Activated CD8-positive, alpha-beta memory T cell treated with anti-CD3 and anti-CD28 coated beads, Interleukin-2, amount 10 ng/mL, durations not matched to agents 7 days and 5 days (primary cell): ENCODE measurements at places on chromosomes 5 and 9.

GRCh38 chr9:127835991-127836516 lies 18.4 kb downstream of the ENG start:
- no peak for DNase-seq

GRCh38 chr9:81964218-81965171 lies 21.2 kb downstream of the SPATA31D3 start:
- no peak for DNase-seq

GRCh38 chr9:116318468-116319374 lies 165.1 kb downstream of the PAPPA start:
- DNase-seq: no peak

DNA sequence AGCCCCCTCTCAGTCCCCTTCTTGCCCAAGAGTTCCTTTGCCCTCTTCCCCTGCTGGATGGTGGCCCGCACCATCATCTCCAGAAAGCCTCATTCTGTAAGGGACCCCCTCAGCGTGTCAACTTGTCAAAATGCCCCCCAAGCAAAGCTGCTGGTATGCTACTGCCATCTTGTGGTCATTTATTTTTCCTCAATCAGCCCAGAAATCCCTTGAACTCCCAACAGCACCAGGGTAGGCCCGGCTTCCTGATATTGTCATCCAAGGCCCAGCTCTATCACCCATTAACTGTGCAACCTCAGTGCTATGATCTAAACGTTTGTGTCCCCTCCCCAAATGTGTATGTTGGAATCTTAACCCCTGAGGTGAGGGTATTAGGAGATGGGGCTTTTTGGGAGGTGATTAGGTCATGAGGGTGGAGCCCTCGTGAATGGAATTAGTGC lies 53.2 kb upstream of the FBXW11 start:
- DNase-seq: no peak

- DNase-seq: no peak
Observed at GRCh38 chr9:89039104-89039465, 47.8 kb downstream of the S1PR3 start.

GRCh38 chr5:137957948-137958347 lies 68.7 kb downstream of the PKD2L2 start:
- no peak for DNase-seq

DNA sequence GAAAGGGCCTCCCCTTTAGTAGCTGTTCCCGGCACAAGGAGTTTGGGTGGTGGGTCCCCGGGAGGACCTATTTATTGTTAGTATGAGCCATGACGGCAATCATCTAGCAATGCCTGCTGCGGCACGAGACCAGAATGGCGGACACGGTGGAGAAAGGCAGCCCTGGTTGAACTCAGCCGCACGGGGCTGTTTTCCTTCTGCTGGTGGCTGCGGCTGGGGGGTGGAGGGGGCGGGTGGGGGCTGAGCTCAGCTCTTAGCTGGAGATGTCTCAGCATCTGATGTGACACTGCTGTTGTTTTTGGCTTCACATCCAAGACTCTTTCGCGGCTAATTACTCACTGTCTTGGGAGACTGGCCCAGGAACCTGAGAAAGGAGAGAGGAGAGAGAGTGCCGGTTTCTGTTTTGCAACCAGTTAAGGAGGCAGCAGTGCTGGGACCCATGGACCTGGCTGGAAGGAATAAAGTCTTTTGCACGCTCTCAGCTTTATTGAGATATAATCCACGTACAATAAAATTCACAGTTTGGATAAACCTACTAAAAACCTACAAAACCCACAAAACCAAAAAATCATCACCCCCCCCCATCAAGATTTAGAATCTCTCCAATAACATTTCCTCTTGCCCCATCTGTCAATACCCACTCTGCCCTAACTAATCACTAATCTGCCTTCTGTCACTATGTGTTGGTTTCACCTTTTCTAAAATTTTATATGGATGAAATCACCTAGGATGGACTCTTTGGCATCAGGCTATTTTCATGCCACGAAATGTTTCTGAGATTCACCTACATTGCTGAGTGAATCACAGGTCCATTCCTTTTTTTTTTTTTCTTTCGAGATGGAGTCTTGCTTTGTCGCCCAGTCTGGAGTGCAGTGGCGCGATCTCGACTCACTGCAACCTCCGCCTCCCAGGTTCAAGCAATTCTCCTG lies 81.8 kb upstream of the NEURL1B start:
- no peak for DNase-seq

- no peak for DNase-seq
Observed at GRCh38 chr5:36230151-36230790, 11.5 kb downstream of the NADK2 start.

- DNase-seq: no peak
Observed at GRCh38 chr5:55895346-55895745, 44.2 kb downstream of the IL31RA start.

- no peak for DNase-seq
Observed at GRCh38 chr5:83633285-83633684, 87.4 kb downstream of the HAPLN1 start.

GRCh38 chr5:56161439-56161823 lies 71.7 kb downstream of the ANKRD55 start:
- no peak for DNase-seq

GRCh38 chr9:128214571-128215490 lies 11.7 kb downstream of the DNM1 start:
- no peak for DNase-seq

GRCh38 chr5:149063017-149063687 lies at the start of gene SH3TC2:
TSS of gene SH3TC2 (minus strand) at chr5:149063062. CDS start at chr5:149063022, 40 bp downstream.
- no peak for DNase-seq

GRCh38 chr5:67606586-67606947 lies 410.0 kb upstream of the CD180 start:
- no peak for DNase-seq

GRCh38 chr5:151200913-151201595 lies 22.8 kb downstream of the CCDC69 start:
- DNase-seq: peak; percentile 29

DNA sequence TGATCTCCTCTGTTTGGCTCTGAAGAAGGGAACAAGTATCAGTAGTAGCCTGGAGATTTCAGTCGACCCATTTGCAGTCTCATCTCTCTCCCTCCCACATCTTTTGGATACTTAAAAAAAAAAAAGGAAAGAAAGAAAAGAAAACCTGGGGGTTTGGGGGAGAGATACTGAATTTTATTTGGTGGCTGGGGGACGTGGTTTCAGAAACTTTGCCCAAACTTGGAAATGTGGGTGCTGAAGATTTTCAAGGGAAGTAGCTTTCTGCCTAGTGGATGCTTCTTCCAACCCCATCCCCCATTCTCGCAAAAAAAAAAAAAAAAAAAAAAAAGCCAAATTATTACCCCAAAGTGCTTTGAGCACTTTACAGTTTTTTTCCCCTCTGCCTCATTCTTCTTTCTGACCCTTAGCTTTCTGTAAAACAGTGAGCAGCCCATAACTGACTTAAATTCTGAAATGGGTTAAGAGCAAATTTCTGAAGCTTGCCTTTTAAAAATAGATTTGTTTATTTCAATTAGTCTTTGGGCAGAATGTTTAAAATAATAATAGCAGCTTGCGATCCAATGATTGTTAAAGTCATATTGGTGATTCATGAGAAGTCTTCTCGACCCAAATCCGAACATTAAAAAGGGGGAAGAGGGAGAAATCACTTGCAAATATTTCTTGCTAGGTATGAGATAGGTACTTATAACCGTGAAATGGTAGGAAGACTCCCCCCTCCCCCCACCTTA lies 894 bp downstream of the FST start:
- DNase-seq: no peak

DNA sequence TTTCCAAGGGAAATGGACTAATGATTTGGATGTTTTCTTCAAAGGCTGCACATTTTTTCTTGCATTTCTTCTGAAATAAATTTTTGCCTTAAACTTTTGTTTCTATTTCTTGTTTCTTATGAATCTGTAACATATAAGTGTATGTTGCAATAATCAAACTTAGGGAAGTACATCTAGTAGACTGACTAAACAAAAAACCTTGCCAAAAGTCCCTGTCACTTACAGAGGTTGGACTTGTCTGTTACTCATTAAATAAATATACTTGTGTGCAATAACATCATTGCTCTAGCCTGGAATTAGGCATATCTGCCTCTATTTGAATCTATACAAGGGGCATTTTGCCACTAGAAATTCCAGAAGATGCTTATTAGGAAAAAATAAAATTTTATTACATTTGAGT lies 56.6 kb downstream of the C6 start:
- no peak for DNase-seq

GRCh38 chr5:14305045-14305444 lies 161.9 kb downstream of the TRIO start:
- no peak for DNase-seq

- DNase-seq: no peak
Observed at GRCh38 chr5:1027631-1028441, 19.2 kb downstream of the NKD2 start.

DNA sequence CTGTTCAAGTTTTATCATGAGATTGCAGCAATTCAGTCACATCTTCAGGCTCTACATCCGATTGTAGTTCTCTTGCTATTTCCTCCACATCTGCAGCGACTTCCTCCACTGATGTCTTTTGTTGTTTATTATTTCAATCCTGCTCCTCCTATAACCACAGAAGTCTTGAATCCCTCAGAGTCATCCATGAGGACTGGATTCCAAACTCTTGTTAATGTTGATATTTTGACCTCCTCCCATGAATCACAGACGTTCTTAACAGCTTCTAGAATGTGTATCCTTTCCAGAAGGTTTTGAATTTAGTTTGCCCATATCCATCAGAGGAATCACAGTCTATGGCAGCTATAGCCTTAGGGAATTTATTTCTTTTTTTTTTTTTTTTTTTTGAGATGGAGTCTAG lies 3.6 kb downstream of the FBXO38 start:
- no peak for DNase-seq

DNA sequence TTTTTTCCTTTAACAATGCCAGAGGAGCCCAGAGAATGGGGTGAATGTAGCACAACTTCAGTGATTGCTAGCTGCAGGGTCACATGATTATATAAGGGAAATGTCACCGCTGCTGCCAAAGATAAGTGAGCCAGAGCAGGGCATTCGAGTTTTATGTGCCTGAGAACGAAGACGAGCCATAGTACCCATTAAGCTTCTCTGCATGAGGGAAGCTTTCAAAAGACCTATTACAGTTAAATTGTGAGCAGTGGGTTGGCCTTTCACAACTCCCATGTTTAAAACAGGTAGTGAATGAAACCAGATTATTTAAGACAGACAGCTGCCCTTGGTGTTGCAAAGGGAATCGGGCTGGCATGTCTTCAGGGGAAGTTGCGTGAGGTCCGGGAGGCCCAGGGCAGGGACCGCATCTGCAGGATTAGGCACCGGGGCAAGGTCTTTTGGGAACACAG lies 82.4 kb upstream of the TNFAIP8 start:
- no peak for DNase-seq

GRCh38 chr5:14545862-14546261 lies 35.7 kb upstream of the OTULINL start:
- DNase-seq: no peak
